ENCODE measurements at places on chromosomes 12 and 14.
A peak's percentile ranks its signal among the peaks of the same experiment; 100 is the strongest.

- peak; percentile 31 for DNase-seq
These were observed 23.2 kb downstream of the FOS start for GRCh38 chr14:75301666-75302325.

- DNase-seq = no peak
These were observed 111.9 kb downstream of the SCARB1 start for GRCh38 chr12:124751654-124752355.

DNA sequence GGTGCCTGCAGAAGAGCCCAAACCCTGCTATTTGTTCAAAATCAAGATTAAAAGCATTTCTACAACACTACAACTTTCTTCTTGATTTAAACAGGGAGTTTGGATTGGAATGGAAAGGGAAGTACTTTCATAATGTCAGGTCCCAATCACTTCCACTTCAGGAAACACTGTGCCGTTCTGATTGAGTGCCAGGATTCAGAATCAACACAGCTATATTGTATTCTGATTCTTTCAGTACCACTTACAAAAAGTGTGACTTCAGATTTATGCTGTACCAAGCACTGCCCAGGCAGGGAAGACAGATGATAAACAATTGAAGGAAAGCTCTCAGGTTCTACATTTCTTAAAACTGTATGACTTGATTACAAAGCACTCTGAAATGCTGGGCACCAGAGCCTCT, 3.2 kb downstream of the TDP1 start:
- no peak for DNase-seq

DNA sequence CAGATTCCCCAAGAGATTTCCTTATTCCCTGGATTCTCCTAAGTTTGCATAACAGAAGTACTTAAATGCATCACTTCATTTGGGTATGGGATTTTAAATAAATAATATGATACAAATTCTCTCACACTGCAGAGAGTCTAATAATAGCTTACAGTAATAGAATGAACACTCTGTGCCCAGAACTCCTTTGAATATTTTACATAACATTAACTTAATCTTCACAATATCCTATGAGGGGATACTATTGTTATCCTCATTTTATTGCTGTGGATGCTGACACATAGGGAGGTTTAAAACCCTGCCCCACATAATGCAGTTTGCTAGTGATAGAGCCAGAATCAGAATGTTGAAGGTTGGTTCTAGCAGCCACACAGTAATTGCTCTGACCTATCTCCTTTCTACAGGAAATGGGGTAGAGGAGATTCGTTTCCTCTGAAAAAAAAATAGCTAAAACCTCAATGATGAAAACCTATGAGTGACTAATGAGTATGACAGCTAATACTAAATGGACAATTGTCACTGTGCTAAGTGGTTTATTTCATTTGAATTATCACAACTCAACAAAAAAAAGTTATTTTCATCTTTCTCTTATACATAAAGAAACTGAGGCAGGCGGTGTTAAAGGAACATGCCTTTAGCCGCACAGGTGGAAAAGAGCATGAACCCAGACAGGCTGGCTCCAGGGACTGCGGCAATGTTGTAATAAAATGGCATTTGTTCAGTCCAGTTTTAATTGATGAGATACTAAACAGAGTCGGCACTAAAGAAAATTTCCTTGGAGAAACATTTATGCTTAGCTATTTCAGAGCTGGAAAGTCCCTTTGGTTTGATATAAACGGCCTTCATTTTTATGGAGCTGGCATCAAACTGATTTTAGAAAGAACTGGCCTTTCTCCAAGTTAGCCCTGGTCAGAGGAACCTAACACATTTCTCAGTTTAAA, 880.9 kb downstream of the NRXN3 start:
- no peak for DNase-seq

GRCh38 chr12:78418919-78419318, 445.7 kb upstream of the SYT1 start:
- DNase-seq = peak; percentile 14

GRCh38 chr12:41459111-41459905, 271.2 kb downstream of the PDZRN4 start:
- no peak for DNase-seq
